Myocyte (in vitro differentiated cells): ENCODE measurements at places on chromosomes 4 and X.

- DNase-seq, result peak; percentile 9
Measured at GRCh38 chrX:18465051-18465450, 39.6 kb downstream of the CDKL5 start.

- no peak for DNase-seq
Measured at GRCh38 chrX:151176231-151176750, at the start of gene GPR50. TSS of gene GPR50 (plus strand) at chrX:151176584. CDS start at chrX:151176722, 138 bp downstream.

GRCh38 chr4:129526812-129527211 lies 430.9 kb downstream of the C4orf33 start:
- no peak for DNase-seq

GRCh38 chr4:37246891-37247290 lies 2.3 kb downstream of the NWD2 start:
- no peak for DNase-seq

GRCh38 chr4:11367371-11367770 lies 61.3 kb downstream of the HS3ST1 start:
- peak; percentile 7 for DNase-seq

DNA sequence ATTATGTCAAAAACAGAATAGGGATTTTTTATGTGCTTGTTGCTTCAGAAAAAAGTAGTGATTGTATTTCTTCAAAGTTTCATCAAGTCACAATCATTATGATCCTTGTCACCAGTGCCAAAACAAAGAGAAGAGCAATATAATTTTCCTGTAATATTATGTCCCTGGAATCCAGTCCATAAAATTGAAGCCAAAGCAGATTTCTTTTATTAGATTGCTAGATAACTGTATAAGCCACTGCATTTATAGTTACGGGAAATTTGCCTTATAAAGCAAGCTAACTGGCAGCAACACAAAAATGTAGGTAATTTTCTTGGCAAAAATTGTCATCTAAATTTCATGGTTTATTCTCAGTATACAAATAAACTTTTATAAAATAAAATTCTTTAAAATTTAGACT lies 296.1 kb upstream of the ANKRD50 start:
- no peak for DNase-seq
